ENCODE measurements at places on chromosomes 6 and 20.

DNA sequence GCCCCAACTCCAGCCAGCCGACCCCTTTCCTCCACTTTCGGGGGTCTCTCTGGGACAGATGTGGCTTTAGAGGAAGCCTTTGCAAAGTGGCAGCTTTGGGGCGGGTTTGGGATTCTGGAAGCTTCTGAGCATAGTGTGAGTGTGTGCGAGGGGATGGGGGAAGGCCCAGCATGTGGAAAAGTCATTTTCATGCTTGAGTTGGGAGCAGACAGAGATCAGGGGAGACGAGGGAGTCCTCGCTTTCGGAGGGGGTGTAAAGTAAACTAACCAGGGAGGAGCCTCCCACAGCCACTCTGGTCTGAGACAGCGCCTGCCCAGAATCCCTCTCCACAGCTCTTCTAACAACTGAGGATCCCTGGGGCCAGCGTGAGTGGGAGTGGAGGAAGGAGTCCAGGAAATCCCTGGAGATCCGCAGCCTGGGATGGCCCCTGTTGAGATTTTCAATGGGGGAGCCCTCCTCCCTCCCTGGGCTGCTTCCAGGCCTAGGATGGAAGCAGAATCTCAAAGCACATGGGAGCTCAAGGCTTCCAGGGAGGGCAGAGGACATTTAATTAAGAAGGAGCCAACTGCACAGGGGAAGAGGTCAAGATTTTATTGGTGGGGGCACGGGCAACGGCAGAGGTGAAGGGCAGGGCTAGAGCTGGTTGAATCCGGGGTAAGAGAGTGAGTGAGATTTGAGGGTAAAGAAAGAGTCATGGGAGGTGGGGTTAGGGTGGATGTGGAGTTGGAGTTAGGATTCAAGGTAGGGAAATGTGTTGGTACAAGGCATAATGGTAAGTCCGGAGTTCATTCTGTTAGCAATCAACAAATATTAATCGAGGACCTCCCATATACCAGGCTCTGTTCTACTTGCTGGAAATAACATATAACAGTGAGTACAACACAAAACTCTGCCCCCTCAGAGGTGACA is 102.3 kb upstream of the FOXP4 start:
- DNase-seq, result peak; percentile 57

DNA sequence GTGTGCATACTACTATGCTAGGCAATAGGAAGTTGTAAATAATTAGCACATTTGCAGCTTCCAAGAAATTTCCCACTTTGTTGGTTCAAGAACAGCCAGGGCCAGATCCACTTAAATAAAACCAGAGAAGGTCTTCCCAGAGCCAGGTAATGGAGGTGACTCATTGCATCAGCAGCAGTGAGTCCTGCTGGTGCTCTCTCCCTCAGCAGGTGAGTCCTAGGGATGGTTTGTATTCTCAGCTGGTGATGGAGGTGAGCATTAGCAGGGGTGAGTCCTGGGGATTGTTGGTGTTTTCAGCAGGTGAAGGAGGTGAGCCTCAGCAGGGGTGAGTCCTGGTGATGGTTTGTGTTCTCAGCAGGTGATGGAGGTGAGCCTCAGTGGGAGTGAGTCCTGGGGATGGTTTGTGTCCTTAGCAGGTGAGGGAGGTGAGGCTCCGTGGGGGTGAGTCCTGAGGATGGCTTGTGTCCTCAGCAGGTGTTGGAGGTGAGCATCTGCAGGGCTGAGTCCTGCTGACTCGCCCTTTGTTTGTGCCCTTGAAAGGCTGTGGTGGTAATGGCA is 232.8 kb upstream of the EXOC2 start:
- no peak for DNase-seq

GRCh38 chr6:71292001-71292400 is 3.4 kb downstream of the OGFRL1 start:
- DNase-seq, result no peak

GRCh38 chr20:46260480-46260879 is 47.8 kb downstream of the CDH22 start:
- DNase-seq, result no peak

- DNase-seq, result no peak
Measured at GRCh38 chr6:96864216-96865054, 27.2 kb upstream of the GPR63 start.

DNA sequence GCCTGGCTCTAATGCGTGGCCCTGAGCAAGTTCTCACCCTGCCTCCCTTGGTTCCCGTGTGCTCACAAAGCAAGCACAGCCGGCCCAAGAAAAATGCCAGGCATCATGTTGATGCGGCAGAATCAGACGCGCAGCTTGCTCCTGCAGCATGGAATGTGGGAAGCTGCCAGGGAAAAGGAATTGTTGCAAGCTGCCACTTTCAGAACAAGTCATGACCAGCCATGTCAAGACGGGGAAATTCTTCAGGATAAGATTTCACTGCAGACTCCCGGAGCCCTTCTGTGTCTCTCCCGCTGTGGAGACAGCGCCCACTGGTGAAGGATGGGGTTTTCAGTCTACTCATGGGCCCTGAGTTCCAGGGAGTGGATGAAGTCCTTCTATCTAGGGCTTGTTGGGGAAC is 4.6 kb downstream of the DACT2 start:
- no peak for DNase-seq

GRCh38 chr20:57262301-57262700 is 4.1 kb downstream of the BMP7 start:
- no peak for DNase-seq

GRCh38 chr6:76593668-76594067 is 521.2 kb upstream of the IMPG1 start:
- no peak for DNase-seq

GRCh38 chr20:15045246-15045645 is 707.8 kb upstream of the FLRT3 start:
- no peak for DNase-seq

DNA sequence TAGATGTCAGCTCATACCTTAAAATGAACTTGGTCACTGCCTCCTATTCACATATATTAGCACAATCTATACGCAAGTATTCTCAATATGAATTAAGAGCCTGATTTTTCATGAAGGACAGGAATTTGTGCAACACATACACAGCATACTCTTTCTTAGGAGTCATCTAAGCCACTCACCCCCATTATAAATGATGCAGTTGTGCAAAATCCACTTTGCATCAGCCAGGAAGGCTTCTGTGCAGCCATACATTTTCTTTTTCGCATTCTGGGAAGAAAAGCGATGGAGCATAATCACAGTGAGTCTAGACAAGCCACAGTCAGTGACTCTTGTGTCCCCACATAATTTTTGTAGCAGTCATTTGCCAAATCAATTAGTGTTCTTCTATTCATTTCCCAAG is 66.5 kb downstream of the ZMYND8 start:
- no peak for DNase-seq

GRCh38 chr6:52712136-52712535 is 41.2 kb downstream of the TMEM14A start:
- DNase-seq, result no peak

DNA sequence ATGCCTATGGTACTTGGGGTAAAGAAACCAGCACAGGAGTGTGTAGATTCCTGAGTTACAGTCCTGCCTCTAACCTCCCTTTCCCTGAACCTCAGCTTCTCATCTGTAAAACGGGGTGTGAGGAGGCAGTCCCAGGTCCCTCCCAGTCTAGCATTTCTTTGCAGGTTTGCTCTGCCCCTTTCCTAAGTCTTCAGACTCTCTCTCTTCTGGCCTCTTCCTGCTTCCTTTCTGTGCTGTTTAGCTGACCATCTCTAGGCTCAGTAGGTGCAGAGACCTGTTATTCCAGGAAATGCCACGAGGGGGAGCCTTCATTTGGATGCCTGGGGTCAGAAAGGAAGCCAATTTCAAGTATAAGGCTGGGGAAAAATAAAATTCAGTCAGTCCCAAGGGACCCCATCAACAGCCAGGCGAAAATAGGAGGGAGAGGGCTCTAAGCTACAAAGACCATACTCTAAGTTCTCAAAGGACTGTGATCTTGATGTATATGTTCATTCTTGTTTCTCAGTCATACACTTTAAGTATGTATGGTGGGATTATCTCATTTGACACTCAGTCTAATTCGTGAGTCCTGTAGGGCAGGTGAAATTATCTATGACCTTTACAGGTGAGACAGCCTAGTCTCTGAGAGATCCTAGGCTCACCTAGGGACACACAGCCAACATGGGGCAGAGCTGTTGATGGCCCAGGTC is 89.1 kb downstream of the NCR2 start:
- peak; percentile 89 for DNase-seq

DNA sequence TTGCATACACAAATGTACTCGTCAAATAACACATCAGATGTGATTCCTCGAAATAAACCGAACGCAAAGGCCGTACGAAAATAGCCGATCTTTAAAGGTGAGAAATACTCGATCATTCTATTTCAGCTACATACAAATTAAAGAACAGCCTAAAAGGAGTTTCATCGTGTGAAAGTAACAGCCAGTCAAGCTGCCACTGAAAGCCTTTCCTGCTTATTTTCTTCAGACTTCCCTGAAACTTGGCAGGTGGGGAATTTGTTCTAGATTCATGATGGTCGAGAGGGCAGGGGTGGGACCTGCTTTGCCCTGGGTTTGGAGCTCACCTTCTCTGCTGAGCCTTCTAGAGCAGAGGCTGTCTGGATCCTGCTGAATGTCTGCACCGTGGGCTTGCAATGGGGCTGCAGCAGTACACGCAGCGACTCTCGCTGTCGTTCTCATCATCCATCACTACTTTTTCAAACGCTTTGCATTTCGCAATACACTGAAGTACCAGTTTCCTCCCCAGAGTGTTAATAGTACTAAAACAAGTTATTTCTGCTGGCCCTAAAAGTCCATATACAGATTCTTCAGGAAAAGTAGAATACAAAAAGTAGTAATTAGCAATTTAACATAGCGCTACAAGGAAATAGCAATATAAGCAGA is 16.2 kb downstream of the FOXC1 start:
- DNase-seq, result no peak

GRCh38 chr6:117906507-117906957 is 532 bp upstream of the SLC35F1 start:
- DNase-seq, result no peak

- no peak for DNase-seq
Measured at GRCh38 chr6:19891451-19891850, 54.3 kb downstream of the ID4 start.

DNA sequence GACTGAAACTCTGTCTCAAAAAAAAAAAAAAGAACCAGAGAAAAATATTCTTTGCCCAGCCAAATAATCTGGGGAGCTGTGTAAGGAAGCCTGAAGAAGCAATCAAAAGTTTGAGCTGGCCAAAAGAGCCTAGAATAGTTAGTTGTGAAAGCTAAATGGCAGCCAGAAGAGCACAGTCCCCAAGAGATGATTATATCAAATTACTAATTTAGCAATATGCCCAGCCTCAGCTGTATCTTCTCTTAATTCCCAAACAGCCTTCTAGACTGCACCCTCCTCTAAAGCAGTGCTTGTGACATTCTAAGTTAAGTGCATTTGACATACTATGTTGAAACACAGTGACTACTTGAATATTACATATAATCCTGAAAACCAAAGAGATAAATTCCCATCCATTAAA is 38.9 kb downstream of the CDK19 start:
- DNase-seq, result no peak

GRCh38 chr20:34579191-34579978 is 20.9 kb downstream of the MAP1LC3A start:
- DNase-seq, result peak; percentile 60

DNA sequence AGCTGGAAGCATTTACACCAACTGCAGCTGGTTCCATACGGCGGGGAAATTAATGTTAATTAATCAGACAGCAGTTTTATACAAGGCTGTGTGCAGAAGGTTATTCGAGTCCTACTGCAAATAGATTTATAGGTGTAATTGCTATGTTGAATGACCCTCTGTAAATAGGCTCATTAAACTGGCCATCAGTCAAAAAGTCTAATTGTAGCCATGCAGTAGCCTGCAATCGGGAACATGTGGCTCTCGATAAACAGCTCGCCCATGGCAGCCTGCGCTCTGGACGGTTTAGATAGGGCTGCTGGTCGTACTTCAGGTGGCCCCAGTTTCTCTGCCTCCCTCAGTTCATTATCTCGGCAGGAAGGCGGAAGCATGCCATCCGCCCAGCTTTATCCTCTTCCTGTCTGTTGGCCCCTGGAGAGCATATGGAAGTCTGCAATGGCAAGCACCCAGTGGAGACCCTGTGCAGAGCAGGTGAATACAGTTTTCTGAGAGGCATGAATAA is 143.2 kb downstream of the MBOAT1 start:
- no peak for DNase-seq

DNA sequence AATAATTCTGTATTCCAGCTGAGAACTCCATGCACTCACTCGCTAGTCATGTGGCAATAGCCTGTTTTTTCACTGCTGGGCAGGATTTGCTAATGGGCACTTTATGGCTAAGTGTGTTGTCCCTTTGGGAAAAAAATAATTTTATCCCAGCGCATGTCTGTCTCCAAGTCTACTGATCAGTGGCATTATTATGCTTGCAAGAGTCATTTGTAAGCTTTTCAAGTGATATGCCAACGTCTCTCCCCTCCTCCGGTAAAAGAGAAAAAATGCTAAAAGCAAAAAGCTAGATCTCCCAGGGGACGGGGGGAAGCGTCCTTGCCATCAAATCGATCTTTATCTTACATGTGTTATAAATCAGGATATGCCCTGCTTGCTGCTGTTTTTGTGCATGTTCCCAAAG is 407.7 kb downstream of the CDH26 start:
- DNase-seq, result no peak

GRCh38 chr6:128597004-128597403 is 76.6 kb upstream of the PTPRK start:
- no peak for DNase-seq

DNA sequence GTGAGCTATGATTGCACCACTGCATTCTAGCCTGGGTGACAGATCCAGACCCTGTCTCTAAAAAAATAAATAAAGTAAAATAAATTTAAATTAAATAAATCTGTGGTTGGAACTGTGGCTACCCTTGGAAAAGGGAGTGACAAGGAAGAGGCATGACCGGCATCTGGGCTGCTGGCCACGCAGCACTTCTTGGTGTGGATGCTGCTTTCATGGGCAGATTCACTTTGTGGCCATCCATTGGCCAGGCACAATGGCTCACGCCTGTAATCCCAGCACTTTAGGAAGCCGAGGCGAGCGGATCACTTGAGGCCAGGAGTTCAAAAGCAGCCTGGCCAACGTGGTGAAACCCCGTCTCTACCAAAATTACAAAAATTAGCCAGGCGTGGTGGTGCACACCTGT is 16.1 kb downstream of the EBF4 start:
- DNase-seq, result no peak

GRCh38 chr6:56759521-56759920 is 116.8 kb upstream of the DST start:
- DNase-seq, result no peak

DNA sequence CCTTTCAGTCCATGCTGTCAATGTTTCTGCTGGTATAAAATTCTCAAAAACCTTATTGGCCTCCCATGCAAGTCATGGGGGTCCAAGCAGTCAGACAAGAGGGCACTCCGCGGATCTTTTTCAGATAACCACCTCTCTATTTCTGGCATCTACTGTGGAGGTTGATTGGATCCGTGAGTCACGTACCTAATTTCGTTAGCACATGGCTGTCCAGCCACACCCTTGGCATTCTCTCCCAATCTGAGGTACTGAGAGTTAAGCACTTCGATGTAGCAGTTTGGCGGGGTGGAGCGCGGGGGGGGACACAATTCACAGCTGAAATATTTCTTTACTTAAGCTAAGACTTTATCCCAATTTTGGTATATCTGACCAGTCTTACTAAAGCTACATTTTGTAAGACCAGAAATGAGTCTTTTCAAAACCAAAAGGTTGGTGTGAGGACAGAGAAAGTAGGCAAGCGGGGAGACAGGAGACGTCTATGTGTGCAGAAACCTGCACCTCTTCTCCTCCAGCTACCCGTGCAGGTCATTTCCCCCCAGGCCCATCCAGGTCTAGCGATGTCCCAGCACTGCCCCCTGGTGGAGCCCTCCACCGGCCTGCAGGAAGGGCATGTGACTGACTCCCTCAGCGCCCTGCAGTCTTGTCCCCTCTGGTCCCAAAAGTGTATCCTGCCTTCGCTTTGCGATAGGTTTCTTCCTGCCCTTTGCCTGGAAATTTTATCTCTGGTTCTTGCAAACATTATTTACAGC is 113.1 kb downstream of the ADAT2 start:
- no peak for DNase-seq

Measured in COLO829 (cell line).